NCI-H187 (cell line): ENCODE measurements at places on chromosomes 12 and 14.
A peak's percentile ranks its signal among the peaks of the same experiment; 100 is the strongest.

DNA sequence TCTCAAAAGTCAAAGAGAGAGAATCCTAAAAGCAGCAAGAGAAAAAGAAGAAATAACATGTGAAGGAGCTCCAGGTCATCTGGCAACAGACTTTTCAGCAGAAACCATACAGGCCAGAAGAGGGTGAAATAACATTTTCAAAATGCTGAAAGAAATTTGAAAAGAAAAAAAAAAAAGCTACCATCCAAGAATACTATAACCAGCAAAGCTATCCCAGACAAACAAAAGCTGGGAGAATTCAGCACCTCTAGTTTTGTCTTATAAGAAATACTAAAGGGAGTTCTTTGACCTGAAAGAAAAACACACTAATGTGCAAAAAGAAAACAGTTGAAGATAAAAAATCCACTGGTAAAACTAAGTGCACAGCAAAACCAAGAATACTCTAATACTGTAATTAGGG is 36.8 kb downstream of the SLC41A2 start:
- no peak for DNase-seq

DNA sequence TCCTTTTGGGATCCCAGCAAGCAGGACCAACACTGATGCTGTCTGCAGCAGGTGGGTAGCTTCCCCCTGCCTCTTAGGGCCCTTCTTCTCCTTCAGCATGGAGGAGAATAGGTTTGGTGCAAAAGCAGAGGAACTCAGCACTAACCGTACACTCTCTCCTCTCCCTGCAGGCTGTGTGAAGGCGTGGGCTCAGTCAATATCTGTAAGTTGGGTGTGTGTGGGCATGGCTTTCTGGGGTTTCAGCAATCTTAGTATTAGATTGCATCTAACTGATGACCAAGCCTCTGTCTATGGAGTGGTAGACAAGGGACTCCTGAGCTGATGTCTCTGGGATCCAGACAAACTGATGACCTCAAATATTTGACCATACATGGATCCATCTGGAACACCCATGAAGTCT is 14.3 kb downstream of the KRT85 start:
- no peak for DNase-seq

GRCh38 chr14:89484051-89484844 is 67.2 kb upstream of the FOXN3 start:
- no peak for DNase-seq

GRCh38 chr14:55454264-55455002 is 14.0 kb upstream of the TBPL2 start:
- DNase-seq, result peak; percentile 87

GRCh38 chr12:47714826-47715386 is 9.1 kb upstream of the RPAP3 start:
- DNase-seq, result no peak

DNA sequence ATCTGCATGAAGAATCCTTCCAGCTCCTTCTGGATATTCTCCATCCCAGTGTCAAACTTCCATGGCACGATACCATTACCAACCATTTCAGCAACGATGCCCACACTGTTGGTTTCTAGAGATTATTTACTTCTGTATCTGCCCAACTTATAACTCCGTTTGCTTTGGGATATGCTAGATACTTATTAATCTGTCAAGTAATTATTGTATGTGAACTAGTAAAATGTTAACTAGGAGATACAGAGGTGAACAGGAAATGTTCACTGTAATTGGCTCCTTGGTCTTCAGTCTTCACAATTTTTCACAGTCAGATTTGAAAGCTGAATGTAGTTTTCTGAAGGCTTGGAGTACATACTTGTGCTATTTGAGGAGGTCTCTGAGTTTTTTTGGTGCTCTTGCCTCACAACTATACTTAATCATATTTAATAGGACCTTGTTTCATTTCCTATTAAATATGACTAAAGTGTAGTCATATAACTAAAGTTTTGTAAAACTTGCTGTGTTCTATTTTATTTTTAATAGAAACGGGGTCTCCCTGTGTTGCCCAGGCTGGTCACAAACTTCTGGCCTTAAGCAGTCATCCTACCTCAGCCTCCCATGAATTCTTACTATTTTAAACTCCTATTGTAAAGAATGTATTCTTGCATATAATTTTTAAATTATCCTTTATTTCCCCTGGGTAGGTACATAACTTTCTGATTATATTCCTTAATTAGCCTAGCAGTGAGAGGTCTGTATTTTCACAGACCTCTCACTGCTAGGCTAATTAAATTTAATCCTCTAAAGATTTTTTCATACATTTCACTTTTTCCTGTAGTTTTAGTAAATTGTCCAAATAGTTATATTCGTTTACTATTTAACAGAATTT is 79.7 kb downstream of the FGD4 start:
- DNase-seq, result no peak

DNA sequence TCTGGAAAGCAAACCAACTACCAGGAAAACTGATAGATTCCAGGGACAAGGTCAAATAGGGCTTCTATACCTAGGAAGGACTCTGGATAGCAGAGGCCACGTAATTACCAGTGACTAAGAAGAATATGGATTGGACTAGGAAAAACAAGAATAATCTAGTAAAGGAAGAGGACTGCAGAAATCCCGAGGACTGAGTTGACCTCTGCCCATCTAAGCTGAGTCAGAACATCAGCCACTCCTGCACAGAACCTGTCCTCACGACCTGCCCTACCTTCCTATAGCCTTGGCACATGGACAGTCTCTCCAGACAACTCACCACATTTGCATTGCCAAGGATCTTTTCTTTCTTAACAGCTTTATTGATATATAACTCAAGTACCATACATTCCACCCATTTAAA is 2.3 kb downstream of the OR6J1 start:
- DNase-seq, result no peak

DNA sequence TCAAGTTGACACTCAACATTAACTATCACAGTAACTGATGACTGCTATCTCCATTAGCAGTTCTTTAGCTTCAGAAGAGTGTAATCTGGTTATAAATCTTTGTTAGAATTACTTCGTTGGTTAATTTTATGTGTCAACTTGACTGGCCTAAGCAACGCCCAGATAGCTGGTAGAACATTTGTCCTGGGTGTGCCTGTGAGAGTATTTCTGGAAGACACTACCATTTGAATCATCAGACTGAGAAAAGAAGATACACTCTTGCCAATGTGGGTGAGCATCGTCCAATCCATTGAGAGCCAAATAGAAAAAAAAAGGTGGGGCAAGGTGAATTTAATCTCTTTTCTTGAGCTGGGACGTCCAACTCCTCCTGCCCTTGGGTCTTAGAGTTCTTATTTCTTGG is 129.0 kb downstream of the IGF1 start:
- no peak for DNase-seq

DNA sequence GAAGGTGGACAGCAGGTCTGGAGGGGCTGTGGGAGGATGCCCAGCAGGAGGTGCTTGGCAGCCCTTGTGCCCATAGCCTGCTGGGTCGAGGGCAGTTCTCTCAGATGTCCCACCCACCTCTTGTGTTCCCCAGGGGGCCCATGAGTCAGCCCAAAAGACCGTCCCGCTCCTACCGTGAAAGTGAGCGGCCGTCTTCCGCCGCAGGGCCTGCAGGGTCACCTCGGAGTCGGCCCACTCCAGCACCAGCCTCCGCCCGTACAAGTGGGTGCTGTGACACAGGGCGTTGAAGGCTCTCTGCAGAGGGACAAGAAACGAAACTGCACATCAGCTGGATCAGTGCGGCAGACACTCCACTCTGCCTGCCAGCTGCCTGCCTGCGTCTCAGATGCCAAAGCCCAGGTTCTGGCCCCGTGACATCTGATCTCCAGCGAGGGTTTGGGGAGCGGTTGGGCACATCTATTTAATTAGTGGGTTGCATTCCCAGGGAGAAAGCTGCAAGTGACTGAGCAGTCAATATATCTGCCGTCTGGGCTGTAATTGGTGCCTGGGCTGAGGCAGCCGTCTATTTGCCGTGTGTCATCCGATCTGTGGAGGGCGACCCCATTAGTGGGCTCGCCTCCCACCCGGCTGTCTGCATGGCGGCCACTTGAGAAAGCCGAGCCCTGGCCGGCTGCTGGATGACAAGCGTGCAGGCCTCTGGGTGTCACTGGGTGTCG is 121.5 kb downstream of the RBM19 start:
- no peak for DNase-seq

DNA sequence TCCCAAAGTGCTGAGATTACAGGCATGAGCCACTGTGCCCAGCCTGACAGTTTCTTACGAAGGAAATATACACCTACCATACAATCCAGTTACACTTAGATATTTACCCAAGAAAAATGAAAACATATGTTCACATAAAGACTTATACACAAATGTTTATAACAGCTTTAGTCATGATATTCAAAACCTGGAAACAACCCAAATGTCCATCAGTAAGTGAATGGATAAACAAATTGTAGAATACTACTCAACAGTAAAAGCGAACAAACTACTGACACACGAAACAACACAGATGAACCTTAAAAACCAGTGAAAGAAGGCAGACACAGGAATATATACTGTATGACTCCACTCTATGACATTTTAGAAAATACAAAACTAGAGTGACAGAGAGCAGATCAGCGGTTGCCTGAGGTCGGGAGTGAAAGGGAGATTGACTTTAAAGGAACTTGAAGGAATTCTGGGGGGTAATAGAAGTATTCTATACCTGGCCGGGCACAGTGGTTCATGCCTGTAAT is 83.6 kb downstream of the SPRING1 start:
- DNase-seq, result no peak

- no peak for DNase-seq
Measured at GRCh38 chr14:30914812-30915211, 40.5 kb downstream of the COCH start.

GRCh38 chr12:39329018-39329417 is 113.9 kb downstream of the KIF21A start:
- DNase-seq, result no peak

- no peak for DNase-seq
Measured at GRCh38 chr12:48777501-48778400, 11.1 kb downstream of the ADCY6 start.

DNA sequence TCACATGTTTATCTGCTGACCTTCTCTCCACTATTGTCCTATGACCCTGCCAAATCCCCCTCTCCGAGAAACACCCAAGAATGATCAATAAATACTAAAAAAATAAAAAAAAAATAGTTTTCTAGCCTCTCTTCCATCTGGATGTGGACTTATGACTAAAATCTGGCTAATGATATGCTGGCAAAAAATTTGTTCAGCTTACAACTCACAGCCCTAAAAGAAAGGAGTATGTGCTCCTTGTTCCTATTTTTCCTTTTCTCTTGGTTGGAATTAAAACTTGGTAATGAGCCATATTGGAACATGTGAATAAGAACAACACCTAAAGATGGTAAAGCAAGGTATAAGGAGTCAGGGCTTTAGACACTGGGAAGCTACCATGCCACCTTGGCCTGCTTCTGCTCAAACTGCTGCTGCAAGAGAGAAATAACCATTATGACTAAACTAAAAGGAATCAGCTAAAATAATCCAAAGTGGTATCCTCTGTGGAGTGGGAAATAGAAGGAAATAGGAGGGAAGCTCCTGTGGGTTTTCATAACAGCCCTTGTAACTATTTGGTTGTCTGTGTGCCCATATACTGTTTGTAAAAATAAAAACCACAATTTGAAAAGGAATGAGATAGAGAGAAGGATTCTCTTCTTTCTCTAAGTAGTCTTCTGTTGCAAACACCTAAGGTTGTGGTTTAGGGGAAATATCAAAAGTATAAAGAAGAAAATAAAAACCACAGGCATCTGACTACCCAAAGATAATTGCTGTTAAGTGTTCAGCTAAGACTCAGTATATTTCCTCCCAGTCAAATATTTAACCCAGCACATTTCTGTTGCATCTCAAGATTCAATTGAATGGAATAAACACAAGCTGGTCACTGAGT is 53.8 kb downstream of the SDR9C7 start:
- no peak for DNase-seq

GRCh38 chr14:92093320-92093719 is 13.1 kb downstream of the ATXN3 start:
- DNase-seq, result no peak

DNA sequence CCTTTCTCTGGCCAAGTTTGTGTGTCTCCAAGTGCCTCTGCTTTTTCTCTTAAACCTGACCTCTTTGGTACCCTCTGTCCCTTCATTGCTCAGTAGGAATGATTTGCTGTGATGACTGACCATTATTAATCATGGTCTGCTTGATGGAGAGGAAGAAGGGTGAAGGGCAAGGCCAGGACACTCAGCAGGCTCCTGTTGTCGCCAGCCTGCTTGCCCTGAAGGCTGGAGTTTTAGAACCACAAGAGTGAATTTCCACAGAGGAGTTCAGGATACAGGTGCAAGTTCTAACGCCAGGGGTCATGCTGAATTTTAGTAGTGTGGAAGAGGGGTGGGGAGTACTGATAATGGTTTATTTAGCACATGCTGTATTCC is 2.8 kb upstream of the ITGA5 start:
- DNase-seq, result no peak

DNA sequence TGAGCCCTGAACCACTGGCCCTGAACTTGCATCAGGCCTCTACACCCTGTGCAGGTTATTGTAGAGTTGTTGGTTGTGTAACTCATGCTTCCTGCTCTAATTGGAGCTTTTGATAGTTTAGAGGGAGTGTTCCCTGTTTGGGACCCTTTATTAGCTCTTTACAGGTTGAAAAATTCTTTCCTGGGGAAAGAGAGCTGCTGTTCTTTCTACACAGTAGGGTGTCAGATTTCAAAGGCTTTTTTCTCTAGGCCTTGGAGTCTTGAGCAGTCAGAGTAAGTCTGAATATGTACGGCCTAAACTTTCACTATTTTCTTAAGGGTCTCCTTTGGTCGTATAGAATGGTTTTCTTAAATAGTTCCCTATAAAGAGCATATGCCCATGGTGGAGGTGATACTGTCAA is 60.8 kb upstream of the NEDD1 start:
- DNase-seq, result no peak

DNA sequence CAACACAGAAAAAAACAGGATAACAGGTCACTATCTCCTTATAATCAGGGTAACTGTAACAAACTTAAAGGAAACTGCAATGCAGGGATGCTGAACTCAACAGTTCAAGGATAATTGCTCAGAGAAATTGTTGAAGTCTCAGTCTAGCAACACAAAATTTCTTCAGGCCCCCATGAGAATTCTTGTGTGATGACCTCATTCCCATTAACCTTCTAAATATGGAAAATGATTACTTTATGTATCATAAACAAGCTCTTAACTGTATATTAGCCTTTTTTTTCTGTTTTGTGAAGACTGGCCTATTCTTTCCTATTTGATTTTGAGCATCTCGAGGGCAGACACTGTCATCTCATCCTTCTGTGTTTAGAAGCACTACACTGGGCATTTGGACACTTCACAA is 47.1 kb downstream of the IGF1 start:
- DNase-seq, result no peak

GRCh38 chr14:76918782-76919394 is 92.7 kb downstream of the LRRC74A start:
- DNase-seq, result peak; percentile 69

DNA sequence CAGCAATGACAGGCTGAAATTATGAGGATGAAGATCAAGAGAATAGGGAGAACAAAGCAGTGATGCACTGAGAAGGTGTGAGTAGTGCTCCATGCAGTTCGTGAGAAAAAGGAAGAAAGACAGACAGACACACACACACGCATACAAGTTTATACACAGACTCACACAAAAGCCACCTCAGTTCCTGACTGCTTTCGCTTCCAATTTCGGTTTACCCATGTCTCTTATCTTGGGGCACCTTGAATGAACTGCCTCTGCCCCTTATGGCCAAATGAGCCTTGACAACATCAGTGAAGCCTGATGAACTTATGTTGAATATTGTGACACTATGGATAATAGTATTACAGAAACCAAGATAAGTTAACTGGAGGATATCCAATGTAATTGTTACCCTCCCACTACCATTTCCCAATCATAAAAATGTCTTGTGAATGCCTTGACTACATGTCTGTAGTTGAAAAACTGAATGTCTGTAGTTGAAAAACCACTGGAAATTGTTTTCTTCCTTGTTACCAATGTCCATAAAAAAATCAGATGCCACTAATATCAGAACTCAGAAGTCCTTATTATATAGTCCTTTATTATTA is 380.4 kb upstream of the DDHD1 start:
- DNase-seq, result no peak
